ENCODE measurements at places on chromosomes 5 and 9.

DNA sequence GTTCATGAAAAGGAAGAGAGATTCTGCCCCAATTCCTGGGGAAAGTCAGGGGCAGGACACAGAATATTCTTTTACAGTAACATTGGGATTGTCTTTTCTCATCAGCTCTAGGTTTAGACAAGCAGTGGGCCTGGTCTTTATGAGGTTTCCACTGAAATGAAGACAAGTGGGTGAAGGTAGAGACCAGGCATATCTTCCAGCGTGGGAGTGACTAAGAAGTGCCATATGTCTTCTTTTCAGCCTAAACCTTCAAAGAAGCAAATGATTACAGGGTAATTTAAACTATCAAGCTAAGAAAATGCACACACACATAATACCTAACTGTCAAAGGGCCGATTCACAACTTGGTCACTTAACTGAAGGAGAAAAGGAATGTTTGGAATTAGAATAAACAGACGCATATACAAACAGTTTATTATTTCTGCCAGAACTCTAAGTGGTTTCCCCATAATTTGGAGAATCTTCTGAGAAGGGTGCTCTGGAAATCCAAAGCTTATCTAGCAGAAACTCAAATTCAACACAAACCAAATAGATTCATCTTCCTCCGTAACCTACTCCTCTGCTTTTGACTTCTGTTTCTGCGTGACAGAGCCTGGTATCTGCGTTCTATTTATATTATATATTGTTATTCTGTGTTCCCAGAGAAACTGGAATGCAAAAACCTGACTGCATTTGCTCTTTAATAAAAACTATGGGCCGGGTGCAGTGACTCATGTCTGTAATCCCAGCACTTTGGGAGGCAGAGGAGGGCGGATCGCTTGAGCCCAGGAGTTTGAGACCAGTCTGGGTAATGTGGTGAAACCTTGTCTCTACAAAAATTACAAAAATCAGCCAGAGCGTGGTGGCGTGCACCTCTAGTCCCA is 22.0 kb upstream of the TEK start:
- no peak for DNase-seq

GRCh38 chr5:9766581-9766980 is 136.4 kb upstream of the TAS2R1 start:
- no peak for DNase-seq

DNA sequence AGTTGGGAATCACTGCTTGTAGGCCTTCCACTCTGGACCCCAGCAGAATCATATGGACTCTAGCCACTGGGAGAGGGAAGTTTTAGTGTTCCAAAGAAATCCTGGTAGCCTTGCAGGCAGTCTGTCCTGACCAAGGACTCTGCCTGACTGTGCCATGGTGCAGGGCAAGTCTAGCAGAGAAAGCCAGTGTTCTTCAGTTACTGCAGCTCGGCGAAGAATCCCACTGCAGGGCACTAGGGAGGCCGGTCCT is 20.3 kb upstream of the MATR3 start:
- no peak for DNase-seq

DNA sequence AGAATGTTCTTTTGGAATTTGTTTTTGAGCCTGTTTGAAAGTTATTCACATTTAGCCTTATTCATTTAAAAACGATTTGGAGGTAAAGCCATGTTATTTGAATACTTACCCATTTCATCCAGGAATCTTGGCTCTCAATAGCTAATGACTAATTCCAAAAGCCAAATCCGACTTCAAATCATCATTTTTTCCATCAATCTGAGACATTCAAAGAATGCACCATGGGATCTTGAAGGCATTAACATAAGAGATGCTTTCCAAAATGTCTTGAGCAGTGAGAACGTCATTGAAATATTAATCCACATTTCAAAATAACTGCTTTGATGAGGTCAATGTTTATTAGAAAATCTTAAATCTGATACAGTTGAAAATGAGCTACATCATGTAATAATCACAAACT is 617.0 kb upstream of the RORB start:
- no peak for DNase-seq

DNA sequence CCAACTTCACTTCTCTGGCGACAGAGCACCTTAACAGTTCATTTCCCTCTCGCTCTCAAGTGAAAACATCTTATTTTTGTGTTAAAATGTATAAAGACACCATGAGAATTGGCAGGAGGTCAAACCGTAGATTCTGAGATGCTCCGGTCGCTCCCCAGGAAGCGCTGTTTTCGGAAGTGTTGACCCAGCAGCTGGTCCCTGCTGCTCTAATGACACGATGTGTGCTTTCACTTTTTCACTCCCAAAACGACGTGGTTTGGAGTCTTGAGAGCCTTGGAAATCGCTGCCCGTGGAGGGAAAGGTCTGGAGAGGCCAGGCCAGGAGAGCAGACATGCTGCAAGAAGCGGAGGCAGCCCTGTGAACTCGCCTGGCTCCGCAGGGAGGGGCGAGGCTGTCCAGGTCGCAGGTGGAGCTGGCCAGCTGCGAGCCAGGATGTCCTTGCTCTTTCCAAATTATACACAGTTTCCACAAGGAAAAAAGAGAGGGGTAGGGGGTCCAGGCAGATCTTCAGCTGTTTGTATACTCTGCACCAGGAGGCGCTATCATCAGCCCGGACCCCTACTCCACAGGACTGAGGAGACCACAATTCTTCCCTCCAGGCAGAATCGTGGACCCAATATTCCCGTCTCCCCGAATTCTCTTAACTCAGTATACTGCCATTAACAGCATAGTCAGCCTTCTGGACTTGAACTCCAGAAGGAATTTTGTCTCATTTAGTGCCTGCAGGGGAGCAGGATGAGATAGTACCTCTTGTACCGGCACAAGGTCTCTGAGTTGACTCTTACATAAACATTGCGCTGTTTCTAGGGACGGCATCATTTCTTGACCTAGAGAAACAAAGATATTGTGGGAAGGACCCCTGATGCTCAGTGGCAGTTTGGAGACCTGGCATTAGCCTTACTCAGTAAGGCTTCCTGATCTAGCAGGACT is 248.6 kb upstream of the ANKRD55 start:
- peak; percentile 64 for DNase-seq

- DNase-seq = no peak
Observed at GRCh38 chr5:77356740-77357139, 135.4 kb downstream of the WDR41 start.

DNA sequence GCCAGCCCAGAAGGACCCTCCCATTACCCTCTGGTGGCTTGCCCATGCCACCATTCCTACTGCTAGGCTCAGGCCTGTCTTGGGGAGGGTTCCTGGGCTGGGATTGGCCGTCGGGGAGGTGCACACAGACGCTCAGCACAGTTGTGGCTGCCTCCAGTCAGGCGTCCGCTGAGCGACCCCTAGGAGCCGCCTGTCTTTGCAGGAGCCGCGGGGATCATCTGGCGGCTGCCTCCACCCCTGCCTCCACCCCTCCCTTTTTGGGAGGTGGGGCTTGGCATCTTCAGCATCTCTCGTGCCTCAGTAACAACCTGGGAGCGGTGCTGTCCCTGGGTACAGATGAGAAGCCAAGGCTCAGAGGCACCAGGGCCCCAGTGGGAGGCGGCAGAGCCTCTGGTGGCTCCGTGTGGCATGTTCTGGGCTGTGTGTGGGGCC is 39.6 kb downstream of the RXRA start:
- peak; percentile 65 for DNase-seq

- DNase-seq = no peak
Observed at GRCh38 chr5:116478491-116478890, 96.1 kb downstream of the SEMA6A start.

GRCh38 chr5:102753889-102754766 is 977 bp upstream of the PAM start:
- peak; percentile 30 for DNase-seq

GRCh38 chr5:72940082-72940481 is 15.8 kb upstream of the FCHO2 start:
- no peak for DNase-seq

- peak; percentile 38 for DNase-seq
Observed at GRCh38 chr5:55226027-55226933, 835 bp downstream of the MCIDAS start.

GRCh38 chr9:78118742-78119473 is 87.3 kb upstream of the GNAQ start:
- DNase-seq = no peak

GRCh38 chr9:27934471-27934870 is 361.2 kb upstream of the C9orf72 start:
- no peak for DNase-seq

- DNase-seq = peak; percentile 88
Observed at GRCh38 chr5:172714491-172715420, 56.2 kb downstream of the DUSP1 start.

- DNase-seq = no peak
Observed at GRCh38 chr5:154059039-154059430, 20.3 kb downstream of the MFAP3 start.

DNA sequence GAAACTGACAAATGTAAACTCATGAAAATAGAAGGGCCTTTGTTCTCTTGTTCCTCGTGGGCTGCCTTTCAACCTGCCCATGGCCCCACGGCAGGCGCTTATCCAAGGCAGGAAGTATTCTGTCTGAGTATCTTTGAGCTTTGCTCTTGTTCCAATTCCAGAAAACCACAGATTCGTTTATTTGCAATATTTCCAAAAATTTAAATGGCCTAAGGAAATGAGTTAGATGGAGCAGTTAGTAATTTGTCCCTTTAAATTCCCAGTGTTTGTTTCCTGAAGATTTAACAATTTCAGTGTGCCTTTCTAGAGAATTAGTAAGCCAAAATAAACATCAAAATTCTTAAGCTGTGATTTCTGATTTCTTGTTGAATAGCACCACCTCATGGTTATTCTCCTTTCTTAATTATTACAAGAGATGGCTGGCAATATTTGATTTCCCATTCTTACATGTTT is 299.4 kb upstream of the RASA1 start:
- DNase-seq = peak; percentile 40

- peak; percentile 31 for DNase-seq
Observed at GRCh38 chr5:171574376-171574775, 154.9 kb downstream of the FGF18 start.

GRCh38 chr5:123512611-123513461 is 859 bp downstream of the CSNK1G3 start:
- peak; percentile 37 for DNase-seq

- no peak for DNase-seq
Observed at GRCh38 chr5:159038907-159039306, 60.8 kb downstream of the EBF1 start.

GRCh38 chr9:125099816-125100215 is 43.5 kb downstream of the SCAI start:
- no peak for DNase-seq

DNA sequence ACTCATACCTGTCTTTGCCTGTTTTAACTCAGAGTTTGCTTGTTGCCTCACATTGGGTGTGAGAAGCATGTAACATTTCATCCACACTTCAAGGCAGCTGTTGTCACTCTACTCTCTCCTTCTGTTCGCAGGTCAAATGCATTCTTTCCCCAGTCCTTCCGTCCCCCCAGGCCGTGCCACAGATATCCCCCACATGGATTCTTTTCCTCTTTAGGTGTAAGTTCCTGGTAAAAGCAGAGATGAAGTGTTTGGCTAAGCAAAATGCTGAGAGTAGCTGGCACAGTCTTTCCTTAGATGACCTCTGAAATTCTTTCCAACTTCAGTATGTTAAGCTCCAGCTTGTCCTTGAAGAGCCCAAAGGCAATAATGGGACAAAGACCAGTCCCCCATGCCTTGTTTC is 328.2 kb downstream of the SLIT3 start:
- peak; percentile 45 for DNase-seq

DNA sequence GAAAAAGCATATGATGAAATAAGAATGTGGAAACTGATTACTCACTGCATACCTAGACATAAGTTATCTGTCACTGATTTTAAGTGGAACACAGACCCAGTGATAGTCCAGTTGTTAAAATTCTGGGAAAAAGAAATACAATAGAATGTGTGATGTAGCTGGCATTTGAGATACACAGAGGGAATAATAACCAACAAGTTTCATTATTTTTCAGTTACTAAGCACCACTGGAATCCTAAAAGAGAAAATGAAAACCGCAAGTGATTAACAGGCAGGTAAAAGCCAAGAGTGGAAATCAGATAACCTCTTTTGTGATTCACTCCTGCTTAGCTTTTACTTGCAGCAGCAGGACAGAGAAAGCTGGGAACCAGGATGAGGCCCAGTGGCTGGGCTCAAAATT is 994.0 kb upstream of the SEMA6A start:
- DNase-seq = no peak

GRCh38 chr9:35322075-35322885 is 160.5 kb downstream of the UNC13B start:
- no peak for DNase-seq

- no peak for DNase-seq
Observed at GRCh38 chr9:92745331-92745730, 19.3 kb downstream of the BICD2 start.

DNA sequence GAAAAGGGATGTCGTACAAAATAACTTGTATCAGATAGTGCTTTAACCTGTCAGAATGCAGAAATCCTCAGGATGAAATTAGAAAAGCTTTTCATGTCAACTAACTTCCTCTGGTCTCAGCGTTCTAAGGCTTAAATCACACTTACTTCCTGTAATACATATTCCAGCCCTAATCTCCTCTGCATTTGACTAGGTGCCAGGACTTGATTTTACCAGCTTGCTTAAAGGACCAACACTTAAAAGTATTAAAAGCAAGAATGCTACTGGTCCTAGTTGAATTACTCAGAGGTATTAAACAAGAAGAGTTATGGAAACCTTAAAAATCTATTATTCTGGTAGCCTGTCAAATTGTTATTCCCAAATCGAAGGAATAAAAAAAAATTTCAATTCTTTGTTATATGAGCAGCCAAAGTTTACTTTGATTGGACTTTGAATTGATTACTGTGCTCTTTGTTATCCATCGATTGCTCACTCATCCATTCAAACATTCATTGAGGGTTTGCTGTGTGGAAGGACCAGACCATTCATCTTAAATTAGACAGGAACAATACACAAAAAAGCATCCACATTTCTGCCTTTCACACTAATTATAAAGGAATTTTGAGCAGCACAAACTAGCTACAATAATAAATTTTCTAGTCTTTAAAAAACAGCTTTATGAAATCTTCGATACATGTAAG is 108.7 kb downstream of the MUSK start:
- DNase-seq = no peak

DNA sequence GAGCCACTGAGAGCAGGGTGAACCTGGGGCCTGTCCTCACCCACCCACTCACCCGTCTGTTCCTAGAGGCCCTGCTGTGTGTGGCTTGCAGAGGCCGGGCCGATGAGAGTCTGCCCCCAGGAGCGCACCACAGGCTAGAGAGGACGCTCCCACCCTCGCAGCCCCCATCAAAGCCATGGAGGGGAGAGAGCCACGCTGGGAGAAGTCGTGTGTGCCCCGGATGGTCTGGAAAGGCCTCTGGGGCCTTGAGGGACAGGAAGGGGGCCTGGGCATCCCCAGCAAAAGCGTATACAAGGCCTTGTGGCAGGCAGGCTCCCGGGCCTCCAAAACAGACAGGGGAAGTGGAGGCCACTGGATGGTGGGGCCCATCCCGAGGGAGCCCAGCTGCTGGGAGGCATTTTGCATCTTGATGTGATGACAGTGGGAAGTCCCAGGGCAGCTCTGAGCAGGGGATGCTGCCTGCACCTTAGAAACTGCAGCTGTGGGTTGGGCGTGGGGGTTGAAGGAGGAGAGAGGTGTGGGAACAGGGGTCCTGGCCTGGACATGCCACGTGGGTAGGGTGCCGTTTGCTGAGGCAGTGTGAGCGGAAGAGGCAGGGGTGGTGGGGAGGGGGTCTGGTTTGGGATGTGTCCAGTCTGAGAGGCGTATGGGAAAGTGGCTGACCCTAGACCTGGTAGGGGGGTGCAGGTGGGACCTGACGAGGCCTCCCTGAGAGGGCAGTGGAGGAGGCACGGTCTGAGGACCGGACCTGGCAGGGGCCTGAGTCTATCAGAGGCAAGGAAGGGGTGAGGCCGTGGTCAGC is 43.0 kb upstream of the NOTCH1 start:
- DNase-seq = no peak

GRCh38 chr9:88920645-88921044 is 70.6 kb upstream of the S1PR3 start:
- DNase-seq = no peak
